Osteocyte (in vitro differentiated cells): ENCODE measurements at places on chromosomes 4 and X. TPM values are rescaled to one million over a fixed set of nuclear protein-coding genes. Genes with fewer than 3 reads are reported as not detected.

The ITM2A gene
- not detected in 2 replicates for total RNA-seq

The ERCC6L gene
- total RNA-seq = 1.1 and 1.3 TPM in 2 replicates

The P2RY8 gene
- not detected in 2 replicates for total RNA-seq

The RIBC1 gene
- total RNA-seq = 0.47 and 0.59 TPM in 2 replicates

The NDST4 gene
- 4.5 and 5.1 TPM in 2 replicates for total RNA-seq

The SPANXD gene
- total RNA-seq = not detected in 2 replicates

The CDS1 gene
- total RNA-seq = not detected in 2 replicates

The FAM9B gene
- not detected in 2 replicates for total RNA-seq

The AKAP14 gene
- total RNA-seq = not detected in 2 replicates

The UGT2A3 gene
- not detected in 2 replicates for total RNA-seq

The PFKFB1 gene
- not detected in 2 replicates for total RNA-seq

The TMEM187 gene
- 19.2 and 19.3 TPM in 2 replicates for total RNA-seq

The TXK gene
- total RNA-seq = not detected in 2 replicates

The PABPC4L gene
- total RNA-seq = 3.1 and 3.7 TPM in 2 replicates

The MAGEB2 gene
- not detected in 2 replicates for total RNA-seq

The PCYT1B gene
- 1.0 and 1.1 TPM in 2 replicates for total RNA-seq

The AREG gene
- 0.50 and 0.64 TPM in 2 replicates for total RNA-seq

The KIAA0232 gene
- total RNA-seq = 27.1 and 30.9 TPM in 2 replicates

The WAS gene
- 0.19 and 0.39 TPM in 2 replicates for total RNA-seq

The SH2D1A gene
- total RNA-seq = 0.21 TPM in 1 of 2 replicates, not detected in the other

The TSPAN6 gene
- total RNA-seq = 49.3 and 50.8 TPM in 2 replicates

The PCDH19 gene
- total RNA-seq = 1.7 and 2.7 TPM in 2 replicates

The TMEM144 gene
- 1.0 and 1.7 TPM in 2 replicates for total RNA-seq

The ZNF827 gene
- 22.5 and 24.9 TPM in 2 replicates for total RNA-seq

The HERC5 gene
- 0.81 and 0.91 TPM in 2 replicates for total RNA-seq

The CTAG2 gene
- total RNA-seq = not detected in 2 replicates

The DUX4 gene
- not detected in 2 replicates for total RNA-seq

The ZNF595 gene
- 5.0 and 5.8 TPM in 2 replicates for total RNA-seq

The LRRC66 gene
- 0.67 and 0.73 TPM in 2 replicates for total RNA-seq

The MAGEE2 gene
- total RNA-seq = not detected in 2 replicates

The NOCT gene
- total RNA-seq = 15.9 and 16.0 TPM in 2 replicates

The SUPT20HL1 gene
- not detected in 2 replicates for total RNA-seq

The GYPB gene
- total RNA-seq = not detected in 2 replicates

The TCEAL6 gene
- total RNA-seq = not detected in 2 replicates
